ENCODE measurements at places on chromosomes 13 and 19.
A peak's percentile ranks its signal among the peaks of the same experiment; 100 is the strongest.

DNA sequence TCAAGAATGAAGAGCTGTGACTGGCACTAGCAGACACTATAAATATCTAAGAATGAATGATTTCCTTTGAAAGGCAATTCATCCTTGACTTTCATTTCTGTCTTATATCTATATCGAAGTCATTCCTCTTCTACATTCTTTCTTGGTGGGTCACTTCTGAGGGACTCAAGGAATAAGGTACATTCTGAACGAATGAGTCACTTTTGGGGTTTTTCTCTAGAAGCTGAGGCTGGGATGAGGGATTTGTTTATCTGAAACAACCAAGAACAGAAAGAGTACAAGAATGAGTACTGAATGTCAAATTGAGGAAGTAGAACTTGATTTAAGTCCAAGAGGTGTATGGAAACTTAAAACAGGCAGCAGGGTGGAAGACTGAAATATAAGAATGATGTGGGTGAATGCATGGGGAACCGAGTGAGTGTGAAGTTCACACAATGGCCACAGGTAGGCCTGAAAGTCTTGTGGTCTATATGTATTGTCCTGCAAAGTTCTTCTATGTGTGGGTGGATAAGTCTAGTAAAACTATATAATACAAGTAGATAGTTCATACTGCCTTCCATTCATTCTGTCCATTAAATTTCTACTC, 343.9 kb downstream of the OXGR1 start:
- no peak for DNase-seq

DNA sequence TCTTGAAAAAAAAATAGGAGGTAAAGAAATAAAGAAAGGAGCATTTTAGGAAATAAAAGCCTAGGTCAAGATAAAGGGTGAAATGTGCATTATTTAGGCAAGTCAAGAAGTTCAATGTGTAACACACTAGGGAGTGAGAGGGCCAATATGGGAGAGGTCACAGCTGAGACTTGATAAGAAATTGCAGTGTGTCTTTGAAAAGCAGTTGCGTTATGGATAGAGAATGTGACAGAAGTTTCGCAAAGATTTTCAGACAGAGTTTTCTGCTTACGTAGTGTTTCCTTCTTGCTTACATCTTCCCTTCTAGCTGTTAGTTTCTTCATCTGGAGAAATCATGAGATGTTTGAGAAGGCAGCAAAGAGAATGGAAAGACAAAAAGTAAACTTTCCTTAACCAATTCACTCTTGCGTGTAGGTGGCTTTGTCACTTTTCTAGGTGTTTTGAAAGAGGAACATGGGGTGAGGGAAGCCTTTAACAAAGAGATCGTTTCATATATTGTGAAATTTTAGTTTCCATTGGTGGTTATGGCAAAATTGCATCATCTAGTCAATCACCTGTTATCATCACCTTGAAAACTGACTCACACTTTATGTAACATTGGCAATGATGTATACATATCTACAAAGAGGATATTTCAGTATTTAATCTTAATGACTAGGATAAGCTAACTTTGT, 975.5 kb downstream of the OLFM4 start:
- DNase-seq, result no peak

DNA sequence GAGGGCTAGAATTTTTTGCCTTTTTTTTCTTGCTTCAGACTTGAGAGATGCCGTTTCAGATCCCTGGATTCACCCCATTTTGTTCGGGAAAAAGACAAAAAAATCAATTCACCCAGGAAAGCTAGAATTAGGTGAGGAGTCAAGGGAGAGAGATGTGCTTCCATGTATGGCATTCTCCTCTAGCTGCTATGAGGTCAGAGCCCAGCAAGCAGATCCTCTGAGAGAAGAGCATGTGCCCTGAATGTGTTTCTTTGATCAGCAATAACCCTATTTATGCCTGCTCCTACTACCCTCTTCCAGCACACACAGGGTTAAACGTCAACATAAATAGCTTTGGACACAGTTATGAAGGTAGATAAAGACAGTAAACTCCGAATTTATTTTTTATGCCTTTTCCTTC, 53.6 kb downstream of the NDFIP2 start:
- no peak for DNase-seq

DNA sequence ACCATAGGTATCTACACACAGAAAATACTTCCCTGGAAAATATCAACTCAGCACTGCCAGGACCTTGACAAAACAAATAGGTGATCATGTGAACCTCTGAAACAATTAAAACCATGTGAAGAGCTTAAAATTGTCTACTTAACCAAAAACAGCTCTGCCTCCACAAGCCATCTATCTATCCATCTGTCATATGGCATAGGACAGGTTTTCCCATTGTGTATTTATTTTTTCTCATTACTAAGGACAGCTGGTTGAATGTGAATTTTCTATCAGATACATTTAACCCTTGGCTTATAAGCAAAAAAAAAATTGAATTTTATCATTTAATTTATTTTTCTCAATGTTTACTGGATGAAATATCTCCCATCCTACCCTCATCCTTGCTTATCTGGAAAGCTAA, 279.5 kb downstream of the PCDH9 start:
- no peak for DNase-seq

DNA sequence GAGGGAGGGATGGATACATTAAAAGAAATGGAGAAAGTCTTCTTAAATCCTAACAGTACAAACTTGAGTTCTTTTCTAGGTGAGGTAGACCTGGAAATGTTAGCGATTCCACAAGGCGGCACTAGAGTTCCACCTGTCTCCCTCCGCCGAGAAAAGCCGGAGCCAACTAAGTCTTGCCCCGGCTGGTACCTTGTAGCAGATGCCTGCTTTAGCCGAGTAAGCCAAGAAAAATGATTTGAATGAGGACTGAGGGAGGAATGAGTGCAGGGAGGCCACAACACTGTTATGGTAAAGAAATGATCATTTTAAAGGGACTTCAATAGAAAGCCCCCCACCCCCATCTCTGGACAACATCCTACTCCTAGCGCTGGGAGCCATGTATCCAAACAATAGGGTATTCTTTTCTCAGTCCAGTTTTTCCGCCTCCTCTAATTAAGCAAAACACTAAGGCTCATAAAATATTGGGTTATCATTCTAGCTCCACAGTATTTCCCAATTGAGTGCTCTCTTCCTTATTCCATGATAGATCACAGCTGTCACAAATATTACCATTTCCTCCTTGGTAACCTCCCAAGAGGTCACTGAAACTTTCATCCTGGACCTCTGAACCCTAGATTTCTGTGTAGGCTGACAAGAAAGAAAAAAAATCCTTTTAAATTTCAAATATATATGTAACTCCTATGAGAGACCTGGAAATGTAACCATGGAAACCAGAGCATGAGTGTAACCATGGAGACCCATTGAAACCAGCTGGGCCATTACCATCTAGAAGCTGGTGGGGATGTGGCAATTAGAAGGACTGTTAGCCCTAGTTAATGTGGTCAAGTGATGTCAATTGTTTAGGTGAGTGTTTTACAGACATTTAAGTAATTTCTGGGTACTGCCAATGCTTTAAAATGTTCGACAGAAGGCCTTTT, 58.3 kb downstream of the GPALPP1 start:
- peak; percentile 64 for DNase-seq

DNA sequence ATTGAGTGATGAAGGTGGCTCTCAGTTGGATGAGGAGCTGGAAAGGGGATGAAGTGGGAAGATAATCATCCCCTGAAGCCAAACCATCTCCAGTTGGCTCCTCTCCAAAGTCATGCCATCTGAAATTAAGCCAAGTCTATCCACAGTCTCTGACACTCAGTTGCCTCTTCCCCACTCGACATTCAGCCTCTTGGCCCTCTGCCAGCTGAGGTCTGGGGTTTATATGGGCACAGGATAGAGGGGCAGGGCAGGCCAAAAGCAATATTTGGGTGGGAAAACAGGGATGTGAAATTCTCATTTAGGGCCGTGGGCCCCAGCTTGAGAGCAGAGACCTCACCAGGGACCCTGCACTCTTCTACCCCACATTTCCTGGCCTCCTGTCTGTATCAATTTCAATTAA, 85.9 kb downstream of the SLITRK1 start:
- no peak for DNase-seq

DNA sequence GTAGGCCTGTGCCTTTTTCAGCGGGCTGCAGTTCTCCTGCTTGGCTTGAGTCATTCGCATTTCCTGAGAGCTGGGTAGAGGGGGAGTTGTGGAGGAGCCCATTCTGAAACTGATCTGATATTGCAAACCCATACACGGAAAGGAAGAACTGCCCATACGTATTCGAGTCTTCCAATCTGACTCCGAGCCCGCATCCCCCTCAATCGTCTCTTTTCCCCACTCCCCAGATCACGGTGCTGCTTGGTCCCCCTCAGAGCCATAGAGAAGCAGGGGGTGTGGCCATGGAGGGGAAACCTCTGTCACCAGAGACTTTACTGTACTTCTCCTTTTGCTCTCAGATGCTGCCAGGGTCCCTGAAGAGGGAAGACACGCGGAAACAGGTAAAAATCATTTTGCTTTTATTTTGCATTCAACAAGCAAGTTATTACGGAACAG, at the start of gene CD22:
Gene CD22 (plus strand): TSS at position 337 of the 435 bp plus-strand sequence. CDS start 2,854 bp downstream, outside the sequence.
- no peak for DNase-seq

DNA sequence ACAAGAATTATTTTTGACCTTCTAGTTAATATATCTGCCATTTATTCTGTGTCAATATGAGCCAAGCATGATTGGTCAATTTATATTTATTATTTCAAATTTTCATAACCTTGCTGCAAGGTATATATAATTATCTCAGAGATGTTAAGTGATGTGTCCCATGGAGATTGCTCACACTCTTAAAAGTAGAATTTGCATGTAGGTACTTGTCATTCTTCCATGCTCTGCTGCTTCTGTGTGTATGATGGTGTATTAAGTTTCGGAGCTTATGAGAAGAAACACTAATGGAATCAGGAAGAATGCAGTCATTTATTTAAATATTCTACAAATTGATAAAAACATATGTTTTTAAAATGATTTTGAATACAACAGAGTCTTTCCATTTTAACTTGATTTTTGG, 586.8 kb upstream of the MIR17HG start:
- DNase-seq, result no peak

DNA sequence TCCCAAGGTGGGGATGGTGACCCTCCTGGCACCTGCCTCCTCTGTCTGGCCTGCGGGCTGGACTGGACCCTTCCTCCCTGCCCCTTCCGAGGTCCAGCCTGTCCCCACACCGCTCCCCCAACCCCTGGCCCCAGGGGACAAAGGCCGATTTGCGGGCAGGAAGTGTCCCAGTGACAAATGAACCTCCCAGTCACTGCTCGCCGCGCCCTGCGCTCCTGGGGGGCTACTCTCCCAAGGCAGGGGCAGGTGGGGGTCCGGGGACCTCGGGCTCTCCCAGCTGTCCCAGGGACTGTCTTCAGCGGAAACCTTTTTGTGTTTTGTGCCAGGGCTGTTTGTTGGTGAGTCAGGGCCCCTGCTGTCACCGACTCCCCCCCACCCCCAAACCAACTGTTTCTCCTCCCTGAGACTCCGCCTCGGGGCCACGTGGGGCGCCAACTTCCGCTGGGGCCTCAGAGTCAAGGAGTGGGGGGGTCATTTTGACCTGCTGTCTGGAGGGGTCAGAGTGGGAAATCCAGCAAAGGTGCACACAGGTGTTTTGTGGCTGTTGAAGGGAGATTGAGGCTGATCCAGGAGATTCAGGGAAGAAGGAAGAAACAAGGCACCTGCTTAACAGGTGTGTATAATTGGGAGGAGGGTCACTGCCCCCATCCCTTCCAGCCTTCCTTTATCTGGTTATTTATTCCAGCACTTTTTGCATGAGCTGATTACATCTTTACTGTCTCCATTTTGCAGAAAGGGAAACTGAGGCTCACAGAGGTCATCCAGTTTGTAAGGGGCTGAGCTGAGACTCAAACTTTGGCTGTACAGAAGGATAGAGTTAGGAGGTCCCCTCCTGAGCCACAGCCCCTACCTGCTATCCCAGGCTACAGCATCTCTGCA, 831 bp downstream of the PGPEP1 start:
- DNase-seq, result no peak

- DNase-seq, result no peak
Observed at GRCh38 chr19:30206187-30206586, 166.0 kb upstream of the ZNF536 start.

DNA sequence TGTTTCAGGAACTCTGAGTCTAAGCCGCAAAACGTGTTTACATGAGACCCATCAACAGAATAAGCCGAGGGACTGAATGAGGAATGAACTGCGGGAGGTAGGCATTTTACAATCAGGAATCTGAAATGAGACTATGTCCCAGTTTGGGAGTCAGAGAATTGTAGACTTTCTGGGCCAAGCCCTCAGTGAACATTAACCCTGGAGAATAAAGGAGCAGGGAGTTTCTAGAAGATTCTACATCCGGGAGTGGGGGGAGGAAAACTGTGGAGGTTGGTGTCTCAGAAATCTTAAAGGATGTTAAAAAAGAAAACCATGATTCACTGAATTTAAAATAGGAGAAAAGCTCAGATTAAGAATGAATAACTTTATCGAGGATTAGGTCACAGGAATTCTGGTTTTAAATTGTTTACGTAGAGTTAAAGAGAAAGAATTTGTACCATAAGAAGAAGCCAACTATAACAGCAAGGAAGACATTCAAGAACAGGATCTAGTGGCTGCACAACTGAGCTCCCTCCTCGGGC, 18.5 kb downstream of the RFX2 start:
- no peak for DNase-seq

GRCh38 chr13:21333186-21333585, 125.9 kb downstream of the ZDHHC20 start:
- DNase-seq, result no peak

- DNase-seq, result no peak
Observed at GRCh38 chr13:109182777-109183465, 553.5 kb downstream of the MYO16 start.

- no peak for DNase-seq
Observed at GRCh38 chr13:83877651-83878355, 4.5 kb downstream of the SLITRK1 start.

- DNase-seq, result peak; percentile 92
Observed at GRCh38 chr19:50003810-50004419, 21.3 kb downstream of the VRK3 start.

GRCh38 chr13:95861296-95861695, 184.4 kb downstream of the DNAJC3 start:
- DNase-seq, result no peak

GRCh38 chr19:17989425-17990094, 18.4 kb upstream of the ARRDC2 start:
- no peak for DNase-seq

GRCh38 chr13:51025245-51025905, 85.7 kb downstream of the C13orf42 start:
- DNase-seq, result no peak

DNA sequence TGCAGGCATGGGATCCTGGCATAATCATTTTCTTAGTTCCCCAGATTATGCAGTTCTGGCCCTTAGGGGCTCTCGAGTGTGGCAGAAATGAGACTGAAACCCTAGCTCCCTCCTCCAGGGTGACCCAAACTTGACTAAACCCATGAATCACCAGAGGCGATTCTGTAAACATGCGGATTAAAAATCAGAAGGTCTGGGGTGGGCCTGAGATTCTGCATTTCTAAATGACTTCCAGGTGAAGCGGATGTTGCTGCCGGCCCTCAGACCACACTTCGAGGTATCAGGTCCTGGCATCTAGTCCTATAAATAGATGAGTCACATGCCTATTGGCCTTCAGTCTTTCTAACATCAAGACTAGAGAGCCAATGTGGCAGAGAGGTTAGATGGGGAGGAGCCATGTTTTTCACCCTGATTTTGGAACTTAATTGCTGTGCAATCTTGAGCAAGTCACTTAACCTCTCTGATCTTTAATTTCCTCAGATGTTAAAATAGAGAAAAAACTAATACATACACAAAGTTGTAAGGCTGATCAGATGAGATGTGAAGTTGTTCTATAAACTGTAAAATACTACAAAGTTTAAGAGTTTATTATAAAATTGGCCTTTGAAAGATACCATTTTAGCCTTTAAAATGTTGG, 431.2 kb downstream of the FOXO1 start:
- DNase-seq, result no peak

- no peak for DNase-seq
Observed at GRCh38 chr19:35715981-35716800, 1.6 kb upstream of the KMT2B start.
